Activated CD4-positive, alpha-beta T cell treated with anti-CD3 and anti-CD28 coated beads, Interleukin-2, amount 10 ng/mL, durations not matched to agents 7 days and 5 days (primary cell): ENCODE measurements at places on chromosomes 7 and 10.

DNA sequence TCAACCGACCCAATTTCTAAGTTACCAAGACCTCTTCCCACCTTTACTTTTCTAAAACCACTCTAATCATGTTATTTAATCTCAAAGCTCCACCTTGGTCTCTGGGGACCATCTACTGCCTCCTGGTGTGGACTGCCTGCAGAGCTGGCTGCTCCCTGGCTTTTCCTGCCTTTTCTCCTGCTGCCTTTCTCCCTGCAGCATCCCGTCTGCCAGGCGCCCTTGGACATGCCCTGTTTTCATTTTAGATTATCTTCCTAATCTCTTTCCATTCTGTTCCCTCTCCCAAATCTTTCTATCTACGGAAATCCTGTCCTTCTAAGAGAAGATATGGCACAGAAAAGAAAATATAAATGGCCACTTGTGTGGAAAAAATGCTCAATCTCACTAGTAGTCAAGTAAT, 23.1 kb downstream of the TCAF1 start:
- no peak for DNase-seq

- no peak for DNase-seq
Observed at GRCh38 chr7:137873524-137873923, 26.8 kb upstream of the DGKI start.

GRCh38 chr10:4772202-4772570, 53.8 kb upstream of the AKR1E2 start:
- no peak for DNase-seq

DNA sequence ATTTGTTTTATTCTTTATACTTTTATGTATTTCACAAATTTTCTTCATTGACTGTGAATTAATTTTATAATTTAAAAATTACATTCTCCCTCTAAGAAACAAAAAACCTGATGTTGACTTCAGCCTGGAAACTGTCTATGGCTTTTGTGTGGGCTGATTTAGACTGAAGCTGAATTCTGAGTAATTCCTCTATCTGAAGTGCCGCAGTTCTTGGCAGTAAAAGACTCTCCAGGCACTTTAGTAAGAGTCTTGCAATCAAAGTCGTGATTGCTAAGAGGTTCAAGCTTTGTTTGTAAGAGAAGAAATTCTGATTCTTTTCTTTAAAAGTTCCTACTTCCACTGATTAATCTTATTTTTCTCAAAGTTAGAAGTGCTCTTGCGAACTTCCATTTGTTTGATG, 3.4 kb upstream of the CEP41 start:
- no peak for DNase-seq

- DNase-seq, result peak; percentile 38
Observed at GRCh38 chr10:110273474-110273873, 31.2 kb downstream of the SMNDC1 start.
